ENCODE measurements at places on chromosomes 7 and 10.
A peak's percentile ranks its signal among the peaks of the same experiment; 100 is the strongest.

DNA sequence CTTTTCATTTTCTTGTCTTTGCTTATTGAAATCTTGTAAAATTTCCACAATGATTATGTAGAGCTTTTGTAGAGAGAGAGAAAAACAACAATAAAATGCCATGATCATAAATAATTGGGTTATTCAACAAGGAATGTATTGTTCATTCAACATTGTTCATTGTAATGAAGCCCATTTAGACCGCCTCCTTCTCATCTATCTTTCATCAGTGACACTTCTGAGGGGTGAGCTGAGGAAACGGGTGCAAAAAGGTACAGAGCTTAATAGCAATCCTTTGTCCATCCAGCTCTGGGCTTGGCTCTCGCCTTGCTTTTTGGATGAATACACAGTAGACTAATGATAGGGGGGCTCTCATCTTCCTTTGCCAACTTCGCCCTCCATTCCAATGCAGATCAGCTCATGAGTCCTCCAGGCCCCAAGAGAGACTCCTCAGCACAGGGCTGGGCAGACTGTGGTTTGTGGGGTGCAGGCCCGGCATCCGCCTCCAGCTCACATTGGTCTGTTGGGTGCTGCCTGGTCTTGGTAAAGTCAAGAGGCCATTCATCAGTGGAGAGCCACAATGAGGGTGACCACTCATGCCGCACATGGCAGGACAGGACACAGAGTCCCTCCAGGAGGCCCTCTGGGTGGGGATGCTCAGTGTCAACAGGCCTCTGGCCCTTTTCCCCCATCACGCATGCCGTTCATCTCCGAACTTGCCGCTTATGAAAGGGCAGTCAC lies 17.9 kb upstream of the PPA1 start:
- DNase-seq = no peak

DNA sequence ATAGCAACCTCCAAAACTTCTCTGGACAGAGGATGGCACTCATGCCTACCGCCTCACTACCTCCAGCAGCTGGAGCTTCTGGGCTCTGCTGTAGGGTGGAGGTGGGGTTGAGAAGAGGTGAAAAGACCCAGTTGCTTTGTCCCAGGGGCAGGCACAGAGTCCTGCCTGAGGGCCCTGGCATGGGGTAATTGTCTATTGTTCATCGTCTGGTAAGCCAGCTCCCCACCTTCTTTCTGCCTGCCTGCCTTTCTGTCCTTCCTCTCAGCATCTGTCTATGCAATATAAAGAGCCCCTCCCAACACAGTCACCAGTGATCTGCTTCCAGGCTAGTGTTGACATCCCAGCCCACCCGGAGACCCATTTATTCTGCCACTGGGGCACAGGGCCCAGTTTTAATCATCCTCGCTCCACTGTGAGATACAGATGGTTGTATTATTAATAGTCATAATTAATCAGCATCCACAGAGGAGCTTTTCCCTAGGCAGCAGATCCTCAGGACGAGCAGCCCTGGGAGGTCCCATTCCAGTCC lies 39.0 kb downstream of the ZMIZ1 start:
- DNase-seq = no peak

- DNase-seq = no peak
Measured at GRCh38 chr7:52669031-52669430, 366.4 kb upstream of the POM121L12 start.

- DNase-seq = no peak
Measured at GRCh38 chr7:91847876-91848588, 32.5 kb downstream of the MTERF1 start.

GRCh38 chr7:95517870-95518269 lies 32.1 kb downstream of the ASB4 start:
- no peak for DNase-seq

GRCh38 chr7:85641331-85641730 lies 454.5 kb upstream of the SEMA3D start:
- DNase-seq = no peak

GRCh38 chr10:124688386-124688785 lies 55.8 kb downstream of the FAM53B start:
- no peak for DNase-seq

- no peak for DNase-seq
Measured at GRCh38 chr7:91230100-91230499, 34.1 kb upstream of the FZD1 start.

DNA sequence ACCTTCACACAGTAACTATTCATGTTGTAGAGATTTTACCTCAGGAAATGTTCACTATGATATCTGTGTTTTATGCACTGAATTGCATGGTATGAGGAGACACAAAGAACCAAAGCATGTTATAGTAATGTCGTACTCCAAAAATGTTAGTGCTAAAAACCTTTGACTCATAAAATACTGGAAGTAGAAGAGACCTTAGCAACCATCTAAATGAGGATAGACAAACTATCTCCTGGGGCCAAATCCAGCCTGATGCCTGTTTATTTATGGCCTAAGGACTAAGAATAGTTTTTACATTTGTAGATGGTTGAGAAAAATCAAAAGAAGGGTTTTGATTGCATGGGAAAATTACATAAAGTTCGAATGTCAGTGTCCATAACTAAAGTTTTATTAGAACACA lies 535.1 kb downstream of the INHBA start:
- DNase-seq = no peak

GRCh38 chr10:132420981-132421846 lies 24.2 kb downstream of the PWWP2B start:
- DNase-seq = peak; percentile 79

- no peak for DNase-seq
Measured at GRCh38 chr7:99267481-99267840, 5.2 kb upstream of the MYH16 start.

GRCh38 chr10:72697716-72698115 lies 5.8 kb downstream of the MCU start:
- DNase-seq = no peak

- DNase-seq = no peak
Measured at GRCh38 chr7:154598396-154598795, 404.5 kb downstream of the PAXIP1 start.
